ENCODE measurements at places on chromosomes 16 and 17. TPM values are rescaled to one million over a fixed set of nuclear protein-coding genes. Genes with fewer than 3 reads are reported as not detected.

DNA sequence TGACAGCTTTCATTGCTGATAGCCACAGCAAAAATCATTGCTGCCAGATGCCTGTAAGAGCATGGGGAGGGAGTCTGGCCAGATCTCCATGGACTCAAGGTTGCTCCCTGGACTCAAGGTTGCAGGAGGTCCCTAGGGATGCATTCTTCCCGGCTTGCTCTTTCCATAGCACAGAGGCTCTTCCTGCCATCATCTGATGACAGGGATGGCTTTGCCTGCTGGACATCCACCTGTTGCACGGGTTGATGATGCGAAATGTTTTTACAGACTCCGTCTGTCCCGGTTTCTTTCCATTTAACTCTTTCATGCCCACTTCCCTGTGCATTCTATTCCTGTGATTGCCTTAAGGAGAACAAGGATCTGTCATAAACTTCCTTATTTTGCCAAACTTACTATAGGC lies 115.6 kb upstream of the HSBP1 start:
- no peaks in the 10 kb centered on the region for H3K36me3 ChIP-seq
- DNase-seq = no peak
- H3K27me3 ChIP-seq = no peaks in the 10 kb centered on the region
- H3K4me1 ChIP-seq = no peaks in the 10 kb centered on the region

TIMP2 gene
- total RNA-seq = 63.8 TPM

DNA sequence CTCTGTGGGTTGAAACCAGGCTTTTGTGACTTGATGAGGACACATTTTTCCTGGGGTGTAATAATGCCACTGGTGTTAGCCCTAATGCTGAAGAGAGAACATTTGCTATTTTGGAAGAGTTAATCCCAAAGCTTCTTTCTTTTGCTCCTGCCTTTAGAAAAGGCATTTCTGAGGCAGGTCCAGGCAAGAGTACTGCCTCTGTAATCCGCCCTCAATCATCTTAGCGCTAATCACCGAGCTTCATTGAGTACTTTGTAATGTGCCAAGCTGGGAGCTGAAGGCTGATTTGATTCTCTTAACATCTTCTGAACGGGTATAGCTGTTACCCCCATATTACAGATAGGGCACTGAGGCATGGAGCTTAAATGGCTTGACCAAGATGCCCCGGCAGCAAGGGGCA lies 60.3 kb downstream of the AKAP1 start:
- 0 out of 2 replicates have a peak, but pooled peaks cover 2% of the 10 kb centered on the region for H3K4me1 ChIP-seq
- H3K4me3 ChIP-seq = no peak overlapping the region
- H3K27me3 ChIP-seq = no peaks in the 10 kb centered on the region
- no peak for DNase-seq
- no peaks in the 10 kb centered on the region for H3K36me3 ChIP-seq

DNA sequence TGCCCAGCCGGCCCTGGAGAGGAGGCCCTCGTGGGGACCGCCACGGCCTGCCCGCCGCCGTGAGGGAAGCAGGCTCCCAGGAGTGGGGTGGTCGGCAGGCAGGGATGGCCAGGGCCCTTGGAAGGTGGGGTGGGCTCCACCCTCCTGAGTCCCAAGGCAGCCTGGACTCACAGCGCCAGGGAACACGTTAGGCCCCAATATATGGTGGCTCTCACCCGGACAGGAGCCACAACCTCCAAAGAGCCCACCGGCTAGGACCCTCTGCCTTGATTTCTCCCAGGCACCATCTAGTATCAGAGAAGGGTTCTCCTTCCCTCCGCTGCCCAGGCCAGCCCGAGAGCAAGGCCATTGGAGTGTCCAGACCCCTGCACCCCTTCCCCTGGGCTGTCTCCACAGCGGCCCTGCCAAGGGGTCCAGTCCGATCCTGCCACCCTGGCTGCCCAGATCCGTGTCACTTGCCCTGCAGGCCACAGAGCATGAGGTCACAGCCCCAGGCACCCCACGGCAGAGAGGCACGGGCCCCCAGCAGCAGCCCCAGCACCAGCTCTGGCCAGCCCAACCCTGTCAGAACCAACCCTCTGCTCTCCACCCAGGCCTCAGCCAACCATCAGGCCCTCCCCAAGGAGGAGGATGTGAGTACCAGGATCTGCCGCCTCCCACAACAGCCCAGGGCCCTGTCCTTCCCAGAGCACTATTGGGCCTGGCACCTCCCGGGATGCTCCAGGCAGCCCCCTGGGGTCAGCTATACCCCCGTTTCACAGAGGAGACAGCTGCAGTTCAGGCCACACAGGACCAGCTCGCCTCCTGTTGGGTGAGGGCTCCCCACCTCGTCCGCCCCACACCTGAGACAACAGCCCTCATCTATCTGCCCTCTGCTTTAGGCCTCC lies 1.1 kb upstream of the AXIN1 start:
- peaks cover 9% of the 10 kb centered on the region for H3K4me1 ChIP-seq
- peak overlapping the region; percentile 56 for H3K4me3 ChIP-seq
- no peak for DNase-seq
- H3K27me3 ChIP-seq = no peaks in the 10 kb centered on the region

FBXL16 gene
- total RNA-seq = 5.9 TPM

DNA sequence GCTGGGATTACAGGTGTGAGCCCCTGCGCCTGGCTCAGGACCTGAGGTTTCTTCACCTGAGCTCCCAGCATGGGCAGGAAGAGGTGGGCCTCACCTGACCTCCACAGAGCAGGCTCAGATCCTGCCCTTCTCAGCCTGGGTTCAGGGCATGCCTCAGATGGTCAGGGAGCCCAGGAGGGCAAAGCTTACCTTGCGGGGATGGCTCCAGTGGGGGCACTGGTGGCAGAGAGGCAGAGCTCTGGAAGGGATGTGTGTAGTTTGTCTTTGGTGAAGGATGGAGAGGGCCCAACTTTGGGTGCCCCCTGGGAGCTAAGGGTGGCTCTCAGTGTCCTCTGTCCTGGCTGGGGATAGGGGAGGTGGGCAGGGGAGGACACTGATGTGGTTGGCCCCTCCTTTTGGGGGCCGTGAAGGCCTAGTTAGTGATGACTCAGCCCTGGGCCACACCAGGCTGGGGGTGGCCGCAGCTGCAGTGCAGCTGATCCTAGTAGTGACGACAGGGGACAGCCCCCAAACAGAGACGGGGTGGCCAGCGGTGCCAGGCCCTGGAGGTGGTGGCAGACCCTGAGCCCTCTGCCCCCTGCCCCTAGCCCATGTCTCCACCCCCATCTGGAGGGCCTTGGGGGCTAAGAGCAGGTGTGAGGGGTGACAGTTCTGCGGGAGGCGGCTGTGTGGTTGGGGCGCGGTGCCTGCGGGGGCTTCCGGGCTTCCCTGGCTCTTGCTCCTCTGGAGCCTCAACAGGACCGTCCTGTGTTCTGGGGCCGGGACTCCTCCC lies 5.8 kb downstream of the NHERF2 start:
- H3K27me3 ChIP-seq = no peaks in the 10 kb centered on the region
- H3K36me3 ChIP-seq = no peaks in the 10 kb centered on the region
- peaks cover 29% of the 10 kb centered on the region for H3K4me1 ChIP-seq
- no peak for DNase-seq

- H3K27me3 ChIP-seq = no peaks in the 10 kb centered on the region
- H3K27ac ChIP-seq = no peak overlapping the region
- peaks cover 33% of the 10 kb centered on the region for H3K4me1 ChIP-seq
- no peak for DNase-seq
- H3K4me3 ChIP-seq = no peak overlapping the region
- no peaks in the 10 kb centered on the region for H3K36me3 ChIP-seq
These were observed 49.7 kb downstream of the ACSM1 start for GRCh38 chr16:20647736-20648135.

TBC1D26 gene
- not detected for total RNA-seq

TBC1D28 gene
- total RNA-seq = not detected

SLFN14 gene
- total RNA-seq = not detected

DNA sequence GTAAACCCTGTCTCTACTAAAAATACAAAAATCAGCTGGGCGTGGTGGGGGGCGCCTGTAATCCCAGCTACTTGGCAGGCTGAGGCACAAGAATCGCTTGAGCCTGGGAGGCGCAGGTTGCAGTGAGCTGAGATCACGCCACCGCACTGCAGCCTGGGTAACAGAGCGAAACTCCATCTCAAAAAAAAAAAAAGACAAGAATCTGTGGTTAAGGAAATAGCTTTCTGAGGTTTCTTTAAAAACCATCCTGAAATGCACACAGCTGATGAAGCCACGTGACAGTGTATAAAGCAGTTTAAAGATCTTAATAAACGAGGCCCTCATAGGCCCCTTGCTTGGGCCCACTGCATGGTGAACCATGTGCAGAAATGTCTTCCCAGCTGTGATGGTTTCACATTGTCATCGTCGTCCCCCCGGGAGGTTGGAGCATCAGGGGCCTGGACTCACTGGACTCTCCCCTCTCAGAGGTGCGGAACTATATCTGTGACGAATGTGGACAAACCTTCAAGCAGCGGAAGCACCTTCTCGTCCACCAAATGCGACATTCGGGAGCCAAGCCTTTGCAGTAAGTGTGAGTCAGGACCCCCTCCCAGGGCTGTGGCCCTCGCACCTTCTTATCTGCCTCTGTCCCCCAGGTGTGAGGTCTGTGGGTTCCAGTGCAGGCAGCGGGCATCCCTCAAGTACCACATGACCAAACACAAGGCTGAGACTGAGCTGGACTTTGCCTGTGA lies 16.2 kb downstream of the ZNF276 start:
- DNase-seq = no peak
- no peaks in the 10 kb centered on the region for H3K4me1 ChIP-seq
- H3K27ac ChIP-seq = peak overlapping the region; percentile 34
- no peaks in the 10 kb centered on the region for H3K27me3 ChIP-seq

NLRC3 gene
- total RNA-seq = not detected

TP53TG3B gene
- not detected for total RNA-seq
